ENCODE measurements at places on chromosomes 11 and 22.

- DNase-seq: no peak
Observed at GRCh38 chr22:26767351-26768155, 110.2 kb downstream of the MIAT start.

DNA sequence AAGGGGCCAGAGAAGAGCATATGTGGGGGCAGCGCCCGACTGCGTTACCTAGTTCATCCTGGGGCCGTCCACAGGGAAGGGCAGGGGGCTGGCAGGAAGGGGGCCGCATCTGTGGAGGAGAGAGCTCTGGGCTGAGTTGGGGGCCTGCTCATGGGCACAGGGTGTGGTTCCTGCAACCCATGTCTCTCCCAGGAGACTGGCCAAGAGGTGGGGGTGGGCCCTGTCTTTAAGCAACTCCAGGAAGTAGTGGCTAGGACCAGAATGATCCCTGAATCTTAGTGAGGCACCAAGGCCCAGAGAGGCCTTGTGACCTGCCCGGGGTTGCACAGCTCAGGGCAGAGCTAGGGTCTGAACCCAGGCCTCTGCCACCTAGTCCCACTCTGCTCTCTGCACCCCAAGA, 21.9 kb downstream of the CSNK1E start:
- DNase-seq: no peak

DNA sequence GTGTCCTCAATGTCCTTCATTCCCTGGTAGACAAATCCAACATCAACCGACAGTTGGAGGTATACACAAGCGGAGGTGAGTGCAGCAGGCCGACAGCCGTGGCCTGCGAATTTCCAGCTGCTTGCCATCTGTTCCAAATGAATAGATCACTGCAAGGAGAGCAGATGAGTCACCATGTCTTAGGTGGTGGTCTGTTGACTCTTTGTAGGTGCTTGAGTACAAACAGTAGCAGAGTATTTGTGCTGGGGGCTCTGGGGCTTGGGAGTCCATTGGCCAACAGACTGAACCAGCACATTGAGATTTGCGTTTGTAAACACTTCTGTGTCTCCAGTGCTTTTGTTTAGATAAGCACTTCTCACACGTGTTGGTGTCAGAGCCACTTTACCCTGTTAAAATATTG, 21.1 kb downstream of the EIF3L start:
- no peak for DNase-seq

- no peak for DNase-seq
Observed at GRCh38 chr11:92692826-92693546, 276.5 kb upstream of the MTNR1B start.

- no peak for DNase-seq
Observed at GRCh38 chr22:23145878-23146470, 697 bp downstream of the RAB36 start.

DNA sequence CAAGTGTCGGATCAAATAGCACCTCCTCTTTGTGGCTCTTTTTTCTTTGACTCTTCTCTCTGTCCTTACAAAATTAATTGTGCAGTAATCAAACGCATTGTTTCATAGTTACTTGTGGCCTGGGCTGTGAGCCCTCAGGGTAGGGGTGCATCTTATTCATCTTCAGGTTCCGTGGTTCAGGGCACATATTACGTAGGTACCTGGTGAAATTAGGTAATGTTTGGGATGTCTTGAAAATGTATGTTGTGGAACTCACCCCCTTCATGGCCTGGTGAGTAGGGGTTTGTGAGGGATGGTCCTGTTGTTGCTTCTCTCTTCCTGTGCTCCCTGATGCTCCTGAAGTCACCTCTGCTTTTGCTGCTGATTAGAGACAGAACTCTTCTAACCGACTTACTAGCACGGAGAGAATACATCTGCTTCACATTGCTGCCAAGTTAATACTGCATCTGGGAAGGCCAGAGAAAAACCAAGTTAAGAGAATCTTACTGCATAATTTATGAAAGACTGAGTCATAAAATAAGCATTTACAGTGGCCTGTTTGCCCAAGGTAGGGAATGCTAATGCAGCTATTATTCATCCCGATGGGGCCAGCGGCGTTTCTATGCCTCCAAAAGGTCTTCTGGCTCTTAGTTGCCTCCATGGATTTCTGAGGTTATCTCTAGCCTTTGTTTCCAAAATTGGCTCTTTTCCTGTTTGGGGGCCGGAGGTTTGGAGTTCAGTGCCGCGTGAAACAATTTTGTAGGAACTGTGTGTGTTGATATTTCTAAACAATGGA, 66.9 kb downstream of the TBC1D22A start:
- DNase-seq: no peak

- DNase-seq: no peak
Observed at GRCh38 chr11:76044750-76045320, 161.5 kb downstream of the WNT11 start.

GRCh38 chr11:70544774-70545609, 146.7 kb downstream of the CTTN start:
- no peak for DNase-seq

- DNase-seq: no peak
Observed at GRCh38 chr11:84720706-84721402, 906.3 kb downstream of the DLG2 start.

GRCh38 chr11:75344761-75345454, 6.6 kb downstream of the ARRB1 start:
- DNase-seq: no peak

DNA sequence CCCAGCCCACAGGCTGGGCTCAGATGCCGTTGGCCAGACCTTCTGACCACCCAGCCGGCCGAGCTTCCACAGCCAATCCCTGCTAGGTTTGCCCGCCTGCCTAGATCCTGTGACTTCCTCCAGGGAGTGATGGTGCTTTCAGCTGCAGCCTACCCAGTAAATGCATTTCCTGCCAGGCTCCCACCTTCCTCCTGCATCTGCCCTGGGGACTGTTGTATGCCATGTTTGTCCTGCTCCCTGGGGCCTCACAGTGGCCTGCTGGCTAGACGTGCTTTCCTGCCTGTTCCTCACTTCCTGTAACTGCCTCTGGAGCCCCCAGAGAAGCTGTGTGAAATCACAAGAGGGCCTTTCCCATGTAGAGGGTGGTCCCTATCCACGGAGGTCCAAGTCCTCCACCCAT, 86.2 kb downstream of the GALNT18 start:
- no peak for DNase-seq

- DNase-seq: no peak
Observed at GRCh38 chr22:24688256-24688655, 85.3 kb downstream of the GGT1 start.

DNA sequence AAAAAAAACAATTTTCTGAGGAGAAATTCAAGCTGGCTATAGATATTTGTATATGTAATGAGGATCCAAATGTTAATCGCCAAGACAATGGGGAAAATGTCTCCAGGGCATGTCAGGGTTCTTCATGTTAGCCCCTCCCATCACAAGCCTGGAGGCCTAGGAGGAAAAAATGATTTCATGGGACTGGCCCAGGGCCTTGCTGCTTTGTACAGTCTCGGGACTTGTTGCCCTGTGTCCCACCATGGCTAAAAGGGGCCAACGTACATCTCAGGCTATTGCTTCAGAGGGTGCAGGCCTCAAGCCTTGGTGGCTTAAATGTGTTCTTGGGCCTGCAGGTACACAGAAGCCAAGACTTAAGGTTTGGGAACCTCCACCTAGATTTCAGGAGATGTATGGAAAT, 62.1 kb upstream of the SLC5A12 start:
- DNase-seq: no peak

GRCh38 chr22:42926768-42927167, 69.7 kb upstream of the ARFGAP3 start:
- DNase-seq: no peak
